Stimulated activated CD4-positive, alpha-beta T cell treated with anti-CD3 and anti-CD28 coated beads, TNF-alpha, amount 100 ng/mL, for 48 hours (primary cell): ENCODE measurements at places on chromosomes 7 and 10.

DNA sequence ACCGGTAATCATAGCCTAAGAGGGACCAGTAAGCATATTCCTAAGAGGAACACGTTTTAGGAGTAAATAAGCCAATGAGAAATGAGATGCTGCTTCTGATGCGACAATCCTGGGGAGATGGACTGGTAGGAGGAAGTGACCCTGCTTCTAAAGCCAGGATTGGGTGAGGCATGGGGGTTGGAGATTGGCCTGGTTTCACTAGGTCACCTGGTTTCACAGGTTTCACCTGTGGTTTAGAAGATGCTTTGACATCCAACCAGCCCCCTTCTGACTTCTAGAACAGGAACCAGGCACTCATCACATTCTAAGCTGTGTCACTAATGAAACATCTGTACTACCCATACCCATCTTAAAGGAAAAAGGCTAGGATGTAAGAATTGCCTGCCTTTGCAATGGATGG lies 53.0 kb upstream of the BAMBI start:
- DNase-seq, result no peak

DNA sequence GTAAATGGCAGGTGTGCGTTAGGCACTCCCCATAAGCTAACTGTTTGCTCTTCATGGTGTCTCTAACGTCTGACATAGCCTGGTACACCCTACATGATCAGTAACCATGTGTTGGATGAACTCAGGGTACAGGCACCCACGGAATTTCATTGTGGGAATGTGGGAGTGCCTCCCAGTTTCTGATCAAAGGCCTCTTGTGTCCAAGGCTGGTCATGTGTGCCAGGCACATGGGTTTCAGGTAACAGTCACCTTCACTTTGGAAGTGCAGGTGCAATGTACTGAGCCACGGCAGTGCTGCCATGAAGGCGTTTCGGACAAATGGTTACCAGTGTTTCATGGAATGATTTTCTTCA lies 298.3 kb downstream of the DNAJB6 start:
- DNase-seq, result no peak

- no peak for DNase-seq
Measured at GRCh38 chr10:12010353-12010752, 32.3 kb downstream of the UPF2 start.

GRCh38 chr10:21527598-21528235 lies 2.2 kb upstream of the SKIDA1 start:
- no peak for DNase-seq

DNA sequence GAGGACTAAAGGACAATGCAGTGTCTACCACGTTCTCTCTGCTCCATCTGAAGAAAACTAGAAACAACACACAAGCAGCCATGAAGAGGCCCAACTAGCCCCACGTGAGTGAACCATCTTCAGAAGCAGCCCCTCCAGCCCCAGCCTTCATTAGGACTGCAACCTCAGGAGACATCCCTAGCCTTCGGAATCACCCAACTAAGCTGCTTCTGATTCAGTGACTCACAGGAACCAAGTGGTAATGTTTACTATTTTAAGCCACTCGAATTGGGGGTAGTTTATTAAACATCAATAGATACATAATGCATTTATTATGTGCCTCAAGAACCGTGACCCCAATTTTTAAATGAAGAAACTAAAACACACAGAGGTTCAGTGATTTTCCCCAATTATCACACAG lies 22.6 kb downstream of the ARHGAP12 start:
- DNase-seq, result no peak

DNA sequence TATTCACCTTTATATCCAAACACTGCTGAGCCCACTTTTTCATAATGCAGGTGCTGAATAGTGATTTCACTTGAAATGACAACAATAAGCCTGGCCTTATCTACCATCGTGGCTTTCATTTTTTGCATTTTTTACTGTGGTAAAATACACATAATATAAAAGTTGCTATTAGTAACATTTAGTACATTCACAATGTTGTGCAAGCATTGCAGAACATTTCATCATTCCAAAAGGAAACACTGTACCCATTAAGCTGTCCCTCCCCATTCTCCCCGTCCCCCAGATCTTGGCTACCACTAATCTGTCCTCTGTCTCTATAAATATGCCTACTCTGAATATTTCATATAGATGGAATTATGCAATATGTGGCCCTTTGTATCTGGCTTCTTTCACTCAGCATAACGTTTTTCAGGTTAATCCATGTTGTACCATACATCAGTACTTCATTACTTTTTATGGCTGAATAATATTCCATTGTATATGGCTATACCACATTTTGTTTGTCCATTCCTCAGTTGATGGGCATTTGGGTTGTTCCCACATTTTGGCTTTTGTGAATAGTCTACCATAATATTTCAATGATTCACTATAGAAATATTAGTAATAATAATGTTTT lies 68.5 kb upstream of the ARID5B start:
- DNase-seq, result no peak

DNA sequence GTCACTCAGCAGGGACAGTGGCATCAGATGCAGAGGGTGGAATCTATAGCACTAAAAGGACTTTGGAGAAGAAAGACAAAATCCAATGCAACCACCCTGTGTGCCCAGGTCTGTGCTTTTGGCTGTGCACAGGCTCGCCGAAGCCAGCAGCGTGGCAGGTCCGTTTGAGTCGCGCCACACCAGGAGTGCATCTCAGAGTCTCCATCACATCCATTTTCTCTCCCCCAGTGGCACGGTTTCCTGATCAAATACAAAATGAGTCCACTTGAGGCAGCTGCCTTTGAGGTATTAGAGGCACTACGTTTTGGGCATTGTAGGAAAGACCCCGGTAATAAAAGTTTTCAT lies 23.4 kb upstream of the PROSER2 start:
- no peak for DNase-seq

DNA sequence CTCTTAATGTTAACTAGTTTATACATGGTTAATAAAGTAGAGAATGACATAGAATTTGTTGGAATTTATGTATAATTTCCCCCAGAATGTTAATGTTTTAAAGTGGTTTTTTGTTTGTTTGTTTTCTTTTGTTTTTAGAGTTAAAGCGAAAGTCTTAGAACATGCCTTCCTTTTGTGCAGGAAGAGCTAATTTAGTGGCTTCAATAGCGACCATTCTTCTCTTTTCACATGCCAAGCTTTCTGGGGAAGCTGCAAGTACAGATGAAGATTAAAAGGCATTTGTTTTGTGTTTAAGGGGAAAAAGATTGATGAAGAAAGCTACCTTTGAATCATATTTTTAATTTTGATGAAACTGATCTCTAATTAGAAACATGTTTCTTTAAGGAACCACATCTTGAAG lies 256.3 kb upstream of the CSTF2T start:
- no peak for DNase-seq

GRCh38 chr7:47647181-47647917 lies 65.4 kb upstream of the TNS3 start:
- no peak for DNase-seq
